EH (cell line): ENCODE measurements at places on chromosomes 12 and 14.

DNA sequence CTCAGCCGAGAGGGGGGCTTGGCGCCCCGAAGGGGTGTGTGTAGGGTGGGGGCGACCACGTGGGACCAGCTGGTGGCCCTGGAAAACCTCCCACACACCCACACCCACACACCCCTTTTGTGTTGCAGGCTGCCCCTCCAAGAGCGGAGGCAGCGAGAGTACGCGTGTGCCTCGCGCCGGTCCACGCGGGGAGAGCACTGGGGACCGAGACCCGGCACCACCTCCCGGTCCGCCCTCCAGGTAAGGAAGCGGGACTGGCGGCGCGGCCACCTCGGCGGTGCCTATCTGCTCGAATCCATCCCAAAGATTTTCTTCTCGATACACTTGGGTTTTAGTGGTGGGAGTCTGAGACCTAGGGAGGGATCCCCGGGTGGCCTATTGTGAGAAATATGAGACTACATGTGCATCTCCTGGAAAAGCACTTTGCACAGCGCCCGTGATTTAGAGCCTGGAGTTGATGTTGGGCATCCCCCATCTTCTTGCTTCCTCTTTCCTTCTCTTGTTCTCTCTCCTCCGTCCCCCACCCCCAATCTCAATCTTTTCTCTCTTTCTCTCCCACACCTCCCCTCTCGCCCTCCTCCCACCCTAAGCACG is 393 bp downstream of the SYT1 start:
- DNase-seq: no peak

GRCh38 chr14:75333606-75334548 is 55.2 kb downstream of the FOS start:
- peak; percentile 19 for DNase-seq

- no peak for DNase-seq
These were observed 95.5 kb upstream of the OVCH1 start for GRCh38 chr12:29593001-29593400.

DNA sequence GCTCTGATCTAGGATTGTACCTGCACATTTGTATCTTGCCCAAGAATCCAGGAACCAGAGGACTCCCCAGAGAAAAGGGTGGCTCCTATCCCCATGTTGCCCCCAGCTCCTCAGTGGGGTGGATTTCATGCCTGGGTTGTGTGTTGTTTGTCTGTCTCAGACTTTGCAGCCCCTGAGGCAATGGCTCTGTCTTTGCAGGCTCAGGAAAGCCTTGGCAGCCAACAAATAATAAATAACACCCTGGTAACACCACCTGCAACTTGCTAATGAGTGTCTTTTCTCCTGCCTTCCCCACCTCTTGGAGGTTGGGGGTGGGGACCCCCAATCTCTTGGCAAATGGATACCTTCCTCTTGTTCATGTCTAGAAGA is 65.2 kb upstream of the CISTR start:
- DNase-seq: no peak

GRCh38 chr12:103495469-103496456 is at the start of gene C12orf42:
Gene C12orf42, minus strand, starts transcription at chr12:103495968. Its CDS starts 17,542 bp downstream, at chr12:103478426.
- DNase-seq: peak; percentile 43

DNA sequence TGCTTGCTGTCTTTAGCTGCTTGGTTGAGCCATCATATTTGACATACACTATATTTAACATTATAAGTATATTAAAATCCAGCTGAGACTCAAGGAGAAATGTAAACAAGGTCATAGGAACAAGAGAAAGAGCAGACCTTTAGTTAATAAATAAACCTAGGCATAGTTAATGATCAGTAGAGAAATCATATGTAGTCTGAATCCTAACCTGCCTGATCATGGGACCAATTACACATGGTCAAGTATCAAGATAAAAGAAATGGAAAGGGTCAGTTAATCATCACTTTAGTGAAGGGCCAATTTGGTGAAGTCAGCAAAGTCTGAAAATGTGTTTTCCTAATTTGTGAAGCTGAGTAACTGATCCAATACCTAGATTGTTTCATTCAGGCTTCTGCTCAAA is 7.5 kb downstream of the RNF212B start:
- DNase-seq: no peak

DNA sequence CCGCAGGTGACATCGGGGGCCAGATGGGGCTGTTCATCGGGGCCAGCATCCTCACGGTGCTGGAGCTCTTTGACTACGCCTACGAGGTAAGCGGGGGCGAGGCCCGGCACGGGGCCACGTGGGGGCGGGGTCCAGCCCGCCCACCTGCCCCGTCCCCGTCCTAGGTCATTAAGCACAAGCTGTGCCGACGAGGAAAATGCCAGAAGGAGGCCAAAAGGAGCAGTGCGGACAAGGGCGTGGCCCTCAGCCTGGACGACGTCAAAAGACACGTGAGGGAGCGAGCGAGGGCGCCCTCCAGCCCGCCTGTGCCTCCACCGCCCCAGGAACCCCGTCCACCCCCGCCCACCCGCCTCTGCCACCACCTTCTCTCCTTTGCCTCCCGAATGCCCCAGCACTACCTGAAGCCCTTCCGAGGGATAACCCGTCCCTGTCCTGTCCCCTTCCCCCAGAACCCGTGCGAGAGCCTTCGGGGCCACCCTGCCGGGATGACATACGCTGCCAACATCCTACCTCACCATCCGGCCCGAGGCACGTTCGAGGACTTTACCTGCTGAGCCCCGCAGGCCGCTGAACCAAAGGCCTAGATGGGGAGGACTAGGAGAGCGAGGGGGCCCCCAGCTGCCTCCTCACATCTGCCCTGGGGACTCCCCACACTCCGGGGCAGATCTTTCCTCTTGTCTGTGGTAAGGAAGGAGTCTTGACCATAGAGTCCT is 3.9 kb upstream of the SMARCD1 start:
- DNase-seq: no peak

DNA sequence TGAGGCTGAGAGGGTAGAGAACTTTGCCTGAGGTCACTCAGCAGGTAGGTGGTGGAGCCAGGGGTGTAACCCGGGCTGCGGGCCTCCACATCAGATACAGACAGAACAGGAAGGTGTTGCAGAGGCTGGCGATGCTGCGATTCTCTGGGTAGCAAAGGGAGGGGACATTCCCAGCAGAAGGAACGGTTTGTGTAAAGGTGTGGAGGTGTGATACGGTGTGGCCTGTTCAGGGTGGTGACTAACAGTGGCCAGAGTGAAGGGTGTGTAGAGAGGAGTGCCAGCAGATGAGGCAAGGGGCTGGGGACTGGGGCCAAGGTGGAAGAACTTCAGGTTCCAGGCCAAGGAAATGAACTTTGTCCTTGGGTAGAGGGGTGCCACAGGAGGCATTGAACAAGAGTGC is 18.2 kb upstream of the FAIM2 start:
- DNase-seq: no peak

- DNase-seq: no peak
These were observed 208.1 kb downstream of the PTPRO start for GRCh38 chr12:15530361-15530760.

DNA sequence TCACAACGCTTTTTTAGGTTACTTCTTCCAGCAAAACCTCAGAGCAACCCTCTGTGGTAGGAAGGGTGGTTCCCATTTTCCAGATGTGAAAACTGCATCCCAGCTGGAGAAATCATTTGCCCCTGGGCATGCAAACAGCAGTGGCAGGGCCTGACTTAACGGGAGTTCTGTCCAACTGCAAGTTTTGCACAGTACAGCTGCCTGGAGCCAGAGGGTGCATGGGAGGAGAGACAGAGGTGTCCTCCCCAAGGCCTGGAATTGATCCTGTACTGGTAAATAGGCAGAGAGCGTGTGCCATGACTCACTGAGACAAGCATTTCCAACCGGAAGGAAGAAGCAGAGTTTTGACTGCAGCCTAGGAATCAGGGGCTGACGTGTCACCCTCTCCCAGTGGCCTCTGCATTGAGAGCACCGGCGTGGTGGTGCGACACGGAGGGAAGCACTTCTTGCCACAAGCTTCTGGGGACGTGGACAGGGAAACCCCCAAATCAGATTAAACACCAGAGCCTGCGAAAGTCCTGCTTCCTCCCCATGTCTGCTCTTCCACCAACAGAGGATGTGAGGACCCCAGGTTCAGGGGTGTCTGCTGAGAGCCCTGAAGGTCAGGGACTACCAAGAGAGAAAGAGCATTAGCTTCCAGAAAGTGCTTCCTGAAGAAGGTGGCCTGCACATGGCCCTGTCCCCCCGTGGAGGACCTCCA is 19.0 kb upstream of the SERPINA4 start:
- DNase-seq: peak; percentile 80

GRCh38 chr14:21098892-21099595 is 589 bp upstream of the ZNF219 start:
- no peak for DNase-seq

DNA sequence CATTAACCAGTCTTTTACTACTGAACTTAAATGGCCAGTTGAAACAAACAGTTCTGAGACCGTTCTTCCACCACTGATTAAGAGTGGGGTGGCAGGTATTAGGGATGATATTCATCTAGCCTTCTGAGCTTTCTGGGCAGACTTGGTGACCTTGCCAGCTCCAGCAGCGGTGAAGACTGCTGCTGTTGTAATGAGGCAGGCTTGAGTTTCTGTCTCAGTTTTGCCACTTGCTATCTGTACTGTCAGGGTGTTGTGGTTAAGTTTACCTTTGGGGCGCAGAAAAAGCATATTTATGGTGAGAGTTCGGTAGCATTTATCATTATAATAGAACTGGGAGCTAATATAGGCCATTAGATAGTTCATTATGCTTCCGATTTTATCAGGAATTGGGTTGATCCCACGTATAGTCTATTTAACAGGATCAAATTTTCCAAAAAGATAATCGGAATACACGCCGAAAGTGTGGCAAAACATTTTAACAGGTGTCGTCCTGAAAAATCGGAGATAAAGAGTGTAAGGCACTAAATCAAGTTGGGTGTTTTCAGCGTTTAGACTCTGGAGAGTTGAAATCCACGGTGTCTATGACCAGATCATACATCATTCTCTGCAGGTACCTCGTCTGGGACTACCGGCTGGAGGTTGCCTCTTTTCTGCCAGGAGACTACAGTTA is 688 bp upstream of the NECAP1 start:
- DNase-seq: peak; percentile 3

- no peak for DNase-seq
These were observed 234.0 kb downstream of the SYT1 start for GRCh38 chr12:79098530-79098929.
